ENCODE measurements at places on chromosomes 6 and 20.

GRCh38 chr20:60172346-60172984, 214.2 kb downstream of the CDH26 start:
- no peak for DNase-seq

GRCh38 chr6:2913621-2914317, 10.7 kb upstream of the SERPINB9 start:
- no peak for DNase-seq

- no peak for DNase-seq
These were observed 11.8 kb downstream of the GFRA4 start for GRCh38 chr20:3651204-3651962.

DNA sequence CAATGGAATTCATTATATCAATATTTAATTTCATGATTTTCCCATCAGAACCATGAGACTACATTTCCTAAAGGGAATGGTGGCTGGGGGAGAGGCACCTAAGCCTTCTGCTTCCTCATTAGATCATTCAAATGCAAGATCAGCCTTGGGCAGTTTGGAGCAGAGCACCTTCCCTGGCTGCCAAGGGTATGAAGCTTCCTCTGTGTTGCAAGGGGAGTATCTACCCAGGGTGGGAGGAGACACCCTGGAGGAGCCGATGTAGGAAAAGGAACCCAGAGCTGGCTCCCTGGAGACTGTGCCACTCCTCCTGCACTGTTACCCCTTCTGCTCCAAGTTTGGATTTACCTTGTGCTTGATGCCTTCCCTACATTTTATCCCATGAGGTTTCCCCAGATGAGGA, 299.7 kb upstream of the PRDM1 start:
- no peak for DNase-seq

DNA sequence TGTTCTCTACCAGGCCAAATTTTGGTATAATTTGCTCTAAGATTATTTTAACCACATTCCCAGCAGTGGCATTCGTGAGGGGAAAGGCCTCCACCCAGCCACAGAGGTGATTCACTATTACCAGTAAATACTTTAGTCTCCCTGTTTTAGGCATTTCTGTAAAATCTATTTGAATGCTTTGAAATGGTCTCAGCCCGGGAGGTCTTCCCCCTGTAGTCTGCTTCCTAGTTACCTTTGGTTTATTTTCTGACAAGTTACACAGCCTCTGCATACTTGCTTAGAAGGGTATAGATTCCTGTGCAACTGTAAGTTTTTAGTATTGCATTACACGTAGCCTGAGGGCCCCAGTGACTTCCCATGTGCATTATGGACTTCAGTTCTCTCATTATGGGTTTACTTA, 248.7 kb downstream of the C6orf118 start:
- DNase-seq, result no peak

DNA sequence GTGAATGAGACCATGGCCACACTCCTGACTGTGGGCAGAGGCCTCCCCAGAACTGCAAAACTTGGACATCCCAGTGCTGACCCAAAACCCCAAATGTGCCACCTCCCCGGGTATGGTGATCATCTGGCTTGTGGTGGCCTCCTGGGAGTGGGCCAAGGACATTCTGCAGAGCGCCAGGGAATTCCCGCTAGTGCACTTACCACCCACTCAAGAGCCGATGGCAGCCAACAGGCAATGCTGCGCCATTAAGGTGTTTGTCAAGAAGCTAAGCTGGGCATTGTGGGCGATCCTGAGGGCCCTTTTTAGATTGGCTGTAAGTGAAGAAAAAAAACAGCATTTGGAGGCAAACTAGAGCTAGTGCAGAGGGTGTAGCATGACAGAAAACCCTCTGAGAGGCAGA, 9.4 kb downstream of the MMP24 start:
- DNase-seq, result no peak

DNA sequence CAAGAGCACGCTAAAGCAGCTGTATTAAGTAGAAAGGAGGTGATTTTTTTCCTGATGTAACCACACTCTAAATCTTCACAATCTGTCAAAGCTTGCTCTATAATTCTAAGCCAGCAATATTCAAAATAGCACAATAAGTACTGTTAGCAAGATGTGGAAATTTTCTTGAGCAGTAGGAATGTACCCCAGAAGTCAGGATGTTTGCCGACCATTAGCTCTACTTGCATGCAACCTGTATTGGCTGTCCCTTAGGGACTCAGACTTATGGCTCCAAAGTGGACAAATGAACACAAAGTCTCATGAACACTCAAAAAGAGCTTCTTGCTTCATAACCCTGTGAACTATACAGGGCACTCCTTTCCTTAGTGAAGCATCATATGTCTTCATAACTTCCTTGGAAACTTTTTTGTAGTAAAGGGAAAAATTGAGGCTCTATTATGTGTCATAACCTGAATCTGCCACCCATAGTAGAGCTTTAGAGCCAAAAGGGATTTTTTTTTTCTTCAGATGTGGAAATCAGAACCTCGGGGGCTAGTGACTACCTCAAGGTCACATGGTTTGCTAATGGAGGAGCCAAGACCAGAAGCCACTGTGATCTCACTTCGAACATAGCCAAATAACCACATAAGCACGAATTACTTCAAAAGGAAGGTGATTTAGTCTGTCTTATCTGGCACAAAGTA, 54.5 kb downstream of the ADGRG6 start:
- no peak for DNase-seq

DNA sequence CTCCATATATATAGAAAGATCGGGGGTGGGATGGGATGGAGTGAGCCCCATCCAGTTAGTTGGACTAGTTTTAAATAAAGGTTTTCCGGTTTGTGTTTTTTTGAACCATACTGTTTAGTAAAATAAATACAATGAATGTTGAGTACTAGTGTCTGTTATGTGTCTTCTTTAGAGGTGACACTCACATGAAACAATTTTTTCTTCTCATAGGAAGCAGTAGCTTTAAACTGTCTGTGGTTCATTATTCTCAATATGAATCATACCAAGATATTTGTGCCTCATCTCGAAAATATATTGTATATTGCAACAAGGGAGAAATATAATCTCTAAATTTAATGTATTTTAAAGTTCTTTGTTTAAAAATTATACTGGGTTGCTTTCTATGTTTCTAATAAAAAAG, 33.4 kb downstream of the HSF2 start:
- DNase-seq, result no peak

DNA sequence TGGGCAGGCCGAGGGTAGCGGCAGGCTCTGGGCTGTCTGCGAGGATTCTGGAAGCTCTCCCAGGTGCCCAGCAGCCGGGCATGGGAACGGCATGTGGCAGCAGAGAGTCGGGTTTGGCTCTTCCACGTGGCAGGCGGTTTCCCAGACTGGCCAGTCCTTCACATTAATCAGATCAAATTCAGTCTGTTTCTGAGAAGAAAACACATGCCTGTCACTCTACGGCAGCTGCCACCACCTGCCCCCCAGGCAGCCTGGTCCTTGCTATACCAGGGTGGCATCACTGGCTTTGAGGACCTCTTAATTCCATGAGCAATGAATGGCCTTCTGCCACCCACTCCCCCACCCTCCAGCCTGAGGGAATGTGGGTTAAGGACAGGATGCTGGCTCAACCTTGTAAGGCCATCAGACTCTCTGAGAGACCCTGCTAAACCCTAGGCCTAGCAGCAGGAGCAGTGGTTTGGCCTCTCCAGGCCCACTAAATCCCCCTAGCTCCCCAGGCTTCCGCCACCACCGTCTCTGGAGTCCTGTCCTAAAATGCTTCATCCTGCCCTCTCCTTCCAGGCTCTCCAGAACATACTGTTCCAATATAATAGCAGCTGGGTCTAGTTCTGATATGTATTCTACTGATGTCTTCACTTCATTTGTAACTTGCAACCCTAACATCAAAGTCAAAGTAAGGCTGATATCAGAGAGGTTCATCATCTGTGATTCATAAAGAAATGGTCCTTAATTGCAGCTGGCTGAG, 47.8 kb downstream of the PLCG1 start:
- DNase-seq, result no peak

GRCh38 chr6:38445925-38446324, 193.8 kb downstream of the BTBD9 start:
- no peak for DNase-seq

GRCh38 chr20:44344723-44345122, 7.9 kb downstream of the R3HDML start:
- no peak for DNase-seq

- no peak for DNase-seq
These were observed 338.0 kb upstream of the KHDRBS2 start for GRCh38 chr6:62623846-62624532.

GRCh38 chr6:131574133-131574532, 1.1 kb downstream of the ARG1 start:
- no peak for DNase-seq

DNA sequence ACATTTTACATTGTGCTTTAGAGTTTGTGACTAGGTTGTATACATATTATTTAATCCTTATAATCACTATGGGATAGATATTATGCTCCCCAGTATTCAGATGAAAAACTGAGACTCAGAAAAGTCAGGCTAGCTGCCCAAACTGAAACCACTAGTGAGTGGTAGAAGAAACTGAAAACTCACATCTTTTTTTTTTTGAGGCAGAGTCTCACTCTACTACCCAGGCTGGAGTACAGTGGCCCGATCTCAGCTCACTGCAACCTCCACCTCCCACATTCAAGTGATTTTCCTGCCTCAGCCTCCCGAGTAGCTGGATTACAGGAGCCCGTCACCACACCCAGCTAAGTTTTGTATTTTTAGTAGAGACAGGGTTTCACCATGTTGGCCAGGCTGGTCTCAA, 22.2 kb downstream of the RNF24 start:
- no peak for DNase-seq

DNA sequence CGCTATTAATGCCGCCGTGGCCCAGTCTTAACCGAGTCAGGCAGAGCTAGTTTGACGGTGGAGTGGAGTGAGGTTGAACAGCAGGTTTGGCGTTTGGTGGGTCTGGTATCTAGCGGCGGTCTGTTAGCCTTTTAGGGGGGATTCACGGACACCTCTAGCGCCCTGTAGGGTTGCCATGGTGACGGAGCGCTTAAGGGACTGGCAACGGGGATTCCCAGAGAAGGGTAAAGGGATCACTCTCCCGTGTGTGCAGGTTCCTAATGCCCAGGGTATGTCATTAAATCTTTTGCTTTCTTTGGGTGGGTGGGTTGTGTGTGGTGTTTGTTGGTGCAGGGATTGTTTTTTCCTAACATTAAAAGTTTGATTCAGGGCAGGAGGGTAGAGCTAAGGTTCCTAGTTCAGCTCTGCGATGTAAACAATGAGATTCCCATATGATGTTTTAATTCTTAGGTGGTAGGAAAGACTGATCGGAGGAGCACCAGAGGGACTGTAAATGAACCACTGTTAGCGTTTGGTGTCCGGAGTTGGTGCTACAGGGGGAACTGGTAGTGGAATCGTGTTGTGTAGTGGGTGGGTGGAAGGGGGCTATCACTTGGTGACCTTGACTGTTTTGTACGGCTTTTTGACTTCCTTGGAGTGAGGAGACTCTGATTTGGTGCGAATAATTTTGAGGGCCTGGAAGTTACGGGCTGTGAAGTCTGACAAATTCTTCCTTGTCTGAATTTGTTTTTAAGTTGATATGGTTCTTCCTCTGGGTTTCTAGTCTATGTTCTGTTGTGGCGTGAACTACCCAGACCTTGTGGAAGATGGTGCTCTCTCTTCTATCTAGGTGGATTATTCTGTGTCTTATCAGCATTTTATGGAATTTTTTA, 5.0 kb downstream of the BRD2 start:
- DNase-seq, result peak; percentile 68

- DNase-seq, result no peak
These were observed 76.2 kb upstream of the MAP3K7 start for GRCh38 chr6:90663106-90663505.

GRCh38 chr6:107511511-107511993, 21.6 kb downstream of the SOBP start:
- no peak for DNase-seq

- DNase-seq, result no peak
These were observed 190.1 kb upstream of the CDH4 start for GRCh38 chr20:61061981-61062380.

GRCh38 chr20:62704341-62704948, 4.2 kb upstream of the NTSR1 start:
- no peak for DNase-seq

GRCh38 chr6:136736281-136736960, 55.9 kb downstream of the MAP3K5 start:
- no peak for DNase-seq

GRCh38 chr6:63571361-63572043, 778 bp upstream of the LOC128125822 start:
- no peak for DNase-seq

GRCh38 chr6:35687658-35688604, 784 bp downstream of the FKBP5 start:
- peak; percentile 26 for DNase-seq

DNA sequence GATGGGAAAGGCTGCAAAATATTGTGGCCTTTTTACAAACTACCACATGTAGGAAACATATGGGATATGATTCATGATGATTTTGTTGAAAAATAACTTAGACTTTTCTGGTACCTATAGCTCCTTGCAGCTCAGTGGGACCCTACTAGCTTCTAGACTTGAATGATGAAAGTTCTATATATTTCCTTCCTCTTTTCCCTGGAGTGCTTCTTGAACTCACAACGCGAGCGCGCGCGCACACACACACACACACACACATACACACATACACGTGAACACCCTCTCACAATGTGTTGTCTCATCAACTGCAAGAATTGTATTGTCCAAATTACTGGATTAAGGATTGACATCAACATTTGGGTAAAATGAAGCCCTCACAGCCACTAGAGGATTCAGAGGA, 61.9 kb downstream of the TOX2 start:
- no peak for DNase-seq

- no peak for DNase-seq
These were observed 23.8 kb upstream of the TNFAIP3 start for GRCh38 chr6:137843211-137843610.

GRCh38 chr6:7554533-7555275, 13.2 kb downstream of the DSP start:
- DNase-seq, result no peak

GRCh38 chr20:63893999-63894357, 948 bp upstream of the DNAJC5 start:
- DNase-seq, result no peak

- no peak for DNase-seq
These were observed 128.3 kb downstream of the TSHZ2 start for GRCh38 chr20:53100476-53100911.

- no peak for DNase-seq
These were observed 31.1 kb downstream of the STMND1 start for GRCh38 chr6:17132967-17133366.

GRCh38 chr6:36815962-36816735, 23.1 kb downstream of the CPNE5 start:
- DNase-seq, result no peak

DNA sequence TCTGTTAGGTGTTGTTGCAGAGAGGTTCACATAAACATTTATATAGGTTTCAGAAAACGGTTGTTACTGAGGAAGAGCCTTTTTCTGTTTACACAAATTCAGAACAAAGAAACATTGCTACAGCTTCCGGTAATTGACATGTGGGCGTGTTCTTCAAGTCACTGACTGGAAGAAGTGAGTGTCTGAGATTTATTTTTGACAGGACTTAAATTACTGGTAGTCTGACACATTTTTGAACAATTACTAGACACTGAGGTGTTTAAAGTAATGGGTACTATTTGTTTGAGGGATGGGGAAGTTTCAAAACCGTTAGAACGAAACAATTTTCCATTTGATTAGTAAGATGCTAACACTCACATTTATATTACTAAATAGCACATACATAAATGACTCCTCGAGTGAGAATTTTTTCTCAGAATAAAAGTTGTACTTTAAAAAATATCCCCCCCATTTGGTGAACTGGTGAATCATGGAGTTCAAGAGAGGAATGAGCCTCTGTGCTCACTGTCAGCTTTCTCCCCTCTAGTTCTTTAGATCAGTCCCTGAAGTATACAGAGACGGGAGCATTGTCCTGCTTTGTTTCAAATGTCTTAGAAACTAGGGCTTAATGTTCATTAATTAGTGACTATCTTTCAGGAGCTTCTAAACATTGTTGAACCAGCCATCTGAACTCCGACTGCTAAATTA, 98.7 kb downstream of the TSHZ2 start:
- DNase-seq, result no peak

Measured in effector memory CD4-positive, alpha-beta T cell (primary cell).